Mammary epithelial cell (primary cell): ENCODE measurements at places on chromosomes 2 and 18.

- no peak for DNase-seq
Observed at GRCh38 chr18:31634331-31634713, 42.6 kb downstream of the TTR start.

- no peak for DNase-seq
Observed at GRCh38 chr2:11805024-11805423, 58.6 kb downstream of the LPIN1 start.

GRCh38 chr2:157743051-157743450, 114.4 kb upstream of the ACVR1C start:
- peak; percentile 63 for DNase-seq

GRCh38 chr2:77566582-77566981, 44.4 kb upstream of the LRRTM4 start:
- no peak for DNase-seq

DNA sequence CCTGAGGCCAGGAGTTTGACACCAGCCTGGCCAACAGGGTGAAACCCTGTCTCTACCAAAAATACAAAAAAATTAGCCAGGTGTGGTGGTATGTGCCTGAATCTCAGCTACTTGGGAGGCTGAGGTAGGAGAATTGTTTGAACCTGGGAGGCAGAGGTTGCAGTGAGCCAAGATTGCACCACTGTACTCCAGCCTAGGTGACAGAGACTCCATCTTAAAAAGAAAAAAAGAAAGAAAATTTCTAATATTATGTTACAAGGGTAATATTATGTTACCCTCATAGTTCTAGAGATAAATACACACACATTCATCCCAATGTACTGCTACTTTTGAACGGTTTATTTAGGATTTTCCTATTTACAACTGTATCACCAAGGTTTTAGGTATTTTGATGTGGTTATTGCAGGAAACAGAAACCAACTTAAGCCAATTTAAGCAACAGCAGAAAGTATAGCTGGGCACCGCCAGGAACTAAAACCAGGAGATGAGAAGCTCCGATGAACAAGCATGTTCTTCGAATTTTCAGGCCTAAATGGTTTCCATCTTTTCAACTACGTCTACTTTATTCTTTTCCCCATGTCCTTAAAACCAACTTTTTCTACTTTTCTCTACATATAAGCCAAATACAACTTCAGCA, 11.8 kb upstream of the ROCK1 start:
- DNase-seq, result no peak

DNA sequence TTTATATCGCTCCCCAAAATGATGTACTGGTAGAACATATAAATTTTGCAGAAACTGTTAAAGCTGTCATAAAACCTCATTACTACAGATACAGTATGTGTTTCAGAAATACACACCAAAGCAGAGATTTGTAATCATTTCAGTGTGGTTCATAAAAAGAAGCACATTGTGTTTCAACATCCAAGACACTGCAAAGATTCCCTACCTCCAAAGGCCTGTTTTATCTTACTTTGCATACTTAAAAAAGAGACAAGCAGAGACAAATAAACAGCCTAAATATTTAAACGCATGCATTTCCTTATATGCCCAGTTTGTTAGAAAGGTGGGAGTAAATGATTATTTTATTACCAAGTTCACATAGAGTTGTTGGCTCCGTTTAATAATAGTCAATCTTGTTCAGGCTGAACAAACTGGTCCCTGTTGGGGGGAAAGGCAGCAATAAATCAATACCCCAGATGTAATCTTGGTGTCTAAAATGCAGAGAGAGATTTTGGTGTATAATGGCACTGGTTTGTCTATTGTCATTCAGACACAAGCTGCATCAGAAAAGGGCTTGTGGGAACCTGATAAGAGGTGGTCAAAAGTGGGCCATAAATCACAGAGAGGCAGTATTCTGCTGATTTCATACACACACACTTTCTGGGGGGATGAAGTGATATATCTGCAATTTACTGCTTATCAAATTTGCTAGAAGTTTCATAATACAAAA, 321.4 kb upstream of the ETAA1 start:
- no peak for DNase-seq

DNA sequence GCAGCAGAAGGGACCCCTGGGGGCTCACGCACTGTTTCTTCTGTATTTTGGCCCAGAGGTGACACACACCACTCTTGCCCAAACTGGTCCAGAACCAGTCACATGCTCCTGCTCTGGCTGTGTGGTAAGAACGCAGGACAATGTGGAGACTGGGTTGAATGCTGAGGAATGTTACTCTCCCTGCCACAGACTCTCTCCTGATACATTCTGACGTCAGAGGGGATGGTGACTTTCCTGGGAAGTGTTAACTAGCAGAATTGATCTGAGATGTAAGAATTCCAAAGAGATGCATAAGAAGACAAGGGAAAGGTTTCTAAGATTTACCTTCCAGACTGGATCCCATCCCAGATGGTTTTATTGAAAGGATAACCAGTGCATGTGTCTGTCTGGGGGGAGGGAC, 100.8 kb downstream of the ASB1 start:
- peak; percentile 83 for DNase-seq

DNA sequence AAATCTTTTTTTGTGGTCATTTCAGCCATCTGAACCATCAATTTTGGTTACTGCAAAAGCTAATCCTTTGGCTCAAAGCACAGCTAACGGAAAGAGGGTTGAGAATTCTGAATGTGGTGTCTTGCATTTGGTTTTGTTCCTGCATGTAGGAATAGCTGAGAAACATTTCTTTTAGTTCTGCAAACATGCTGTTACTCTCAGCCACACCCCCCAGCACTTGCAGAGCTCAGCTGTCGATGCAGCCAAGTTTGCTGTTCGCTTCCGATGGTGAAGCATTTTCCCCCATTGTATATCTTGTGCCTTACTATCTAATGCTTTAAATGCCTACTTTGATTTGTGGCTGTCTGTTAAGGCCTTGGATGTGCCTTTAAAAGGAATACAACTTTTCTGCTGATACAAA, 294.9 kb upstream of the FANCL start:
- DNase-seq, result no peak

DNA sequence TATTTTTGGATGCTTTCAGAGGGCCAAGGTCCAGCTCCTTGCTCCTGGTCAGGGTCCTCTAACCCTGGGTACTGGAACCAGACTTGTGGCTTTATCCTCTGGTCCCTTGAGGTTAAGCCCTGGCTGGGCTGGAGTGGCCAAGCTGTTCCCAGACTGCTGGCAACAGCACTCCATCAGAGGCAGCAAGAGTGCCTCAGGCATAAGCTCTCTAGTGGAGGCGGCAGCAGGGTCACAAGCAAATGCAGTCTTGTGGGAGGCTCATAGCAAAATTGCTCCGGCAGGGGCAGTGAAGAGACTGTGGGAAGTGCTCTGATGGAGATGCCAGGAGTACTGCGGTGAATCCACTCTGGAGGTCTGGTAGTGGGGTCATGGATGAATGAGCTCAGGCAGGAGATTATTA, 128.9 kb upstream of the OTOS start:
- no peak for DNase-seq

DNA sequence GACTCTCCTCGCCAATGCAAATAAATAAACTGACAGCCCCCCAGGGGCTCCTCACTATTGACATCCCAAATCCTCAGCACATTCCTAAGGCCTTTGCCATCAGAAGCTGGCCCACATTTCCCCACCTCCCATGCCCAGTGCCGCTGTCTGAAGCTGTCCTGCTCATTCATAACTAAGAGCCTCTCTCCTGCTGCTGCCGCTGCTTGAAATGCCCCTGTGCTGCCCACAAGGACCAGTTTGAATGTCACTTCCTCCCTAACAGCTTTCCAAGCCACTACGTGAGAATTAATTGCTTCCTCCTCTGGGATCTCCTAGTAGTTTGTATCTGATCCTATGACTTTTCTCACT, 151.6 kb upstream of the CAPN13 start:
- DNase-seq, result no peak

GRCh38 chr2:216680951-216681629, 14.3 kb downstream of the IGFBP5 start:
- DNase-seq, result no peak

- DNase-seq, result peak; percentile 94
Observed at GRCh38 chr2:218272531-218273212, 2.4 kb downstream of the PNKD start.

GRCh38 chr2:20382965-20383810, 32.5 kb upstream of the PUM2 start:
- peak; percentile 92 for DNase-seq

GRCh38 chr18:70279470-70279869, 9.4 kb upstream of the SOCS6 start:
- no peak for DNase-seq

DNA sequence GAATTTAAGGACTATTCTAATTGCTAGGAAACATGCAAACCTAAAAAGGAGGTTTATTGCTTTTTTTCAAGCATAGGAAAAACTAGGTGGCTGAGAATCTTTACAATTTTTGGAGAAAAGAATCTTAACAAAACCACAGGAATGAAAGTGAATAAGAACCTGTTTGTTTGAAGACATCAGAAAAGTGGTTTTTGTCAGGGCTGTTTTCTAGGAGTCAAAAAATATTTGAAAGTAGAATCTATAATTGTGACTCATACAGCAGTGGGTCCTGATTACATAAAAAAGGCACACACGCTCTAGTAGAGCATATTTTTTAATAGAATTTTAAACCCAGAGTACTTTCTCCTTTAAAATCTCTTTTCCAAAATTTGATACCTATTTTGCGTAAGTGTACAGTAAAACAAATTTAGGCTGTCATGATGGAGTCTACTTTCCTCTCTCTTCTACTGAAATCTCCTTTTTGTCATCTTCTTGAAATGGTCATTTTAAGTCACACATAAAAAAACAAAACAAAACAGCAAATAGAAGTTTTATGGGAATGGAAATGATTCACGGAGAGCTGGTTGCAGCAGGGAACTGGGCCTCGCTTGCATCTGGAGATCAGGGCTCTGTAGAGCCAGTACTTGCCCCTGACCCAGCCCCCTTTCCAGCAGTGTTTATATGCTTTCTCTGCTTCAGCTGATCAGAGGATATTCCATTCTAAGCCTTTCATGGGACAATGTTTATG, 59.1 kb upstream of the PELI1 start:
- peak; percentile 61 for DNase-seq

- no peak for DNase-seq
Observed at GRCh38 chr2:123448801-123449200, 576.3 kb upstream of the CNTNAP5 start.

- no peak for DNase-seq
Observed at GRCh38 chr2:54370405-54371104, 85.6 kb upstream of the SPTBN1 start.

DNA sequence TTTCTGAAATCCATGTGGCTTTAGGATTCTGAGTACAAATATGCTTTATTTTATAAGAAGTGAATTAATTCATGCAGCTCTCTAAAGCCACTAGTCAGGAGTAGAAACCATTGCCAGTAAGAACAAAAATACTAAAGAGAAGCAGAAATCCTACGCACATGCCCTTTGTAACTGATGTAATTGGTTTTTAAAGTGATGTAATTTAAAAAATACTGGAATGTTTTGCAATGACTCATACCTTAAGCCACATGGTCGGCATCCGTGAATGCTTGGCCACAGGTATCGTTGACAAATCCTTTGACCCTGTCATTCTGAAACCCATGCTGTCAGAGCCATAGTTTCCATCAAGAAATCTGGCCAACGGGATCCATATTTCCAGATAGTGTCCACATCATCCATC, 213.3 kb downstream of the ACKR3 start:
- DNase-seq, result no peak

GRCh38 chr2:2573658-2574293, 242.7 kb upstream of the MYT1L start:
- peak; percentile 0 for DNase-seq

- no peak for DNase-seq
Observed at GRCh38 chr2:209395652-209396051, 28.2 kb upstream of the MAP2 start.

GRCh38 chr2:45954233-45954850, 302.9 kb downstream of the PRKCE start:
- DNase-seq, result no peak

DNA sequence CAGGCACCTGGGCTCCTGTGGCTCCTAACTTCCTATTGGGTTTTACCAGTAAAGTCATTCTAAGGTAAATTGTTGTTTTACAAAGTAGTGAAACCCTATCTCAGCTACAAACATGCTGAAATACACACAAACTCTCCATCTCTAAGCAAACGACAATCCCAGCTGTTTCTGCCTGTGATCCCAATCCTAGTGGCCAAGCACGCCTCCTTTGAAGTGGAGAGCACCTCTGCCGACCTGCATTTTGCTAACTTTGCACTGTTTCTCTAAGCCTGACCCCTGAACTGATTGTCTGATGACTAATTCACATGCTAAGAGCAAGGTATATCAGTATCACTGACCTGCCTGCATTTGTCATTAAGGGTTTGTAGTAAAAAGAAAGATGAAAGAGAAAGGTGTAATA, 124.3 kb downstream of the PAX3 start:
- no peak for DNase-seq

DNA sequence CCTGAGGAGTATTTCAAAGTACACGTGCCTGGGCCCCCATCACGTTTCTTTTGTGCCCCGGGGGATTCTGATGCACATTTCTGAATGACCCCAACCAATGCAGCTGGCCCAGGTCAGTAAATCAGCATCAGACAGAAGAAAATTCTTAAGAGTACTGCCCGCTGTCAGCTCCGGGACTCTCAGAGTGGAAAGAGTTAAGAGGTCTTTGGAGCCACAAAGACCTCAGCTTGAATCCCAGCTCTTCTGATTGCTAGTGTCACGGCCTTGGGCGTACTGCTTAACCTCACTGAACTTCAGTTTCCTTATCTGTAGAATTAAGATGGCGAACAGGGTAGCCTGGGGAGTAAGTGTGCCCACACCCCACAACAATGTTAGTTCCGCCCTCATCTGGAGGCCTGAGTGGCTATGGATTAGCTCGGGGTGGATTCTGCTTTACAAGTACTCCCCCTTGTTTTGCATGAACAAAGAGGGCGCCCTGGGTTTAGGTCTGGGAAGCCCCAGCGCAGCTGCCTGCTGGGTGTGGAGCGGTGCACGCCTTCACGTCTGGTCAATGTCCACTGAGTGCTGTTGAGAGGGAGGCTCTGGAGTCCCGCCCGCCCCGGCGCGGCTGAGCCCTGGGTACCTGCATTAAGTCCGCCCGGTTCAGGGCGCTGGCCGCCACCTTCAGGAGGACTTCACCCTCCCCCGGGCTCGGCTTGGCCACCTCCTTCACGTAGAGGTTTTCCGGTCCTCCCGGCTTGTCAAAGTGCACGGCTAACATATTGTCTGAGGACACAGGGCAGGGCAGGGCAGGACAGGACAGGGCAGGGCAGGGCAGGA, 858 bp downstream of the TP53I3 start:
- peak; percentile 94 for DNase-seq

DNA sequence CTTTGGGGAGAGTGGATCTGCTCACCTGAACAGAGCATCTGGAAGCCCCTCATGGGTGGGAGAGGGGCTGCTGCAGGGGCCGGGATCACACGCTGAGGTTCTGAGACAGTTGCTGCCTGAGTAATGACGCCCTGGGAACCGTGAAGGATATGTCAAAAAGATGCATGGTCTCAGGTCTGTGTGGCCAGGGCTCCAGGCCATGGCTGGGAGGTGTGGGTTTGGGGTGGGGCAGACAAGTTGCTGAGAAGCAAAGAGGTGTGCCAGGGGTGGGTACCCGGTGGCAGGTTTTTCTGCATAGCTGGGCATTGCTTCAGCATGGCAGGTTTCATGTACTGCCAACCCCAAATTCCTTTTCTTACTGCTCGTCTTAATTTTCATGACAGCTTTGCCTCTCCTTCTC, 133.5 kb downstream of the RPIA start:
- peak; percentile 23 for DNase-seq
